Non-pigmented ciliary epithelial cell (primary cell): ENCODE measurements at places on chromosomes 4 and X.

GRCh38 chr4:30181512-30181911 is 538.7 kb upstream of the PCDH7 start:
- no peak for DNase-seq

- DNase-seq, result no peak
Observed at GRCh38 chr4:2045518-2045951, 13.6 kb upstream of the NAT8L start.

DNA sequence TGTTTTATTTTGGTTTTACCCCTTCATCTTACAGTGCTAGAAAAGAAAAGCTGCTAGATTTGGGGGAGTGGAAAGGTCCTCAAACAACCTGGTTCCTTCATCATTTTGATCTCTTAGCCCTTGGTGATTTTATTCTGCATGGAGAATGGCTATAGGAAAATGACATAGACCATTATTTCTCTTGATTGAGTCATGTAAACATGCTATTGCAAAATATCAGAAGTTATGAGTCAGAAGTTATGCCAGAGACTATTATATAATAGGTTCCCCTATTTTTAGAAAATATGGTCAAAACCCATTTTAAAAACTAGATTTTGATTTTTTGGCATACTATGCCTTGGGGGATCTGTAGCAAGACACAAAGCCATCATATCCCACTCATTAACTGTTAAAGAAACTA is 83.7 kb upstream of the FAM9C start:
- no peak for DNase-seq

GRCh38 chr4:71130827-71131603 is 137.6 kb downstream of the DCK start:
- peak; percentile 37 for DNase-seq

DNA sequence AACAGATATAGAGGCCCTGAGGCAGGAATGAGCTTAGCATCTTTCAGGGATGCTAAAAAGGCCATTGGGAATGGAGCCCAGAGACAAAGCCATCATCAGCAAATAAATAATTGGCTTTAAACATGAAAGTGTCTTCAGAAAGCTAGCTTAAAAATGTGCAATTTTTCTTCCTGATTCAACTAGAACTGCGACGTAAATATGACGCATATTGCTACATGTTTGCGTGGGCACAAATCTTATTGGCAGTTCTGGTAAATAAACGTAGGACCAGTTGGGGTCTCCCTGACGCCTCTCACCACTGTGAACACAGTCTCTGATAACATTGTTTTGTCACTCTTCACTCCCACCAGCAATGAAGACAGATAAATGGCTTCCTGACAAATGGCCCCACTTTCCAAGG is 97.3 kb upstream of the SRD5A3 start:
- no peak for DNase-seq
